ENCODE measurements at places on chromosomes 16 and 17.

DNA sequence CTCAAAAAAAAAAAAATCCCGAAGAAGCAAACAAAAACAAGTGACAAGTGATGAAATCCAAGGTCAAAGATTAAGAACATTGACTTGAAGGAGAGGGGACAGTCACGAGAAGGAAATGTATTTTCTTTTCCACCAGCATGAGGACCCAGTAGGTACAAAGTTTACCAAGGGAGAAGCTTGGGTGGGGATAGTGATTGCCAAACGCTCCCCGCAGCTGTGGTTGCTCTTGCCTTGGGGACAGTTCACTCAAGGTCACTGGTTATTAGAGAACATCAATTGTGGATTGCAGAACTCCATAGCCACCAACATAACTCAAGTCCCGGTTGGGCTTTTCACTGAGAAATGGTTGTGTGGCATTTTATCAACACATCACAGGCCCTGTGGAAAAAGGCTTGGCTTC, 27.0 kb downstream of the RSL1D1 start:
- no peak overlapping the region for H3K4me3 ChIP-seq
- no peak overlapping the region for H3K27ac ChIP-seq
- H3K4me1 ChIP-seq: peaks cover 3% of the 10 kb centered on the region
- no peaks in the 10 kb centered on the region for H3K36me3 ChIP-seq
- H3K27me3 ChIP-seq: no peaks in the 10 kb centered on the region

GRCh38 chr17:273981-274832, 78.4 kb downstream of the RPH3AL start:
- H3K4me1 ChIP-seq: no peaks in the 10 kb centered on the region
- no peak overlapping the region for H3K4me3 ChIP-seq
- no peaks in the 10 kb centered on the region for H3K27me3 ChIP-seq
- no peak overlapping the region for H3K27ac ChIP-seq
- H3K36me3 ChIP-seq: peaks cover 4% of the 10 kb centered on the region
- no peak for DNase-seq

GRCh38 chr17:31525801-31526549, 134.5 kb downstream of the RAB11FIP4 start:
- peaks cover 21% of the 10 kb centered on the region for H3K4me1 ChIP-seq
- DNase-seq: no peak
- no peaks in the 10 kb centered on the region for H3K27me3 ChIP-seq
- no peak overlapping the region for H3K27ac ChIP-seq
- no peak overlapping the region for H3K4me3 ChIP-seq

GRCh38 chr16:17829811-17830210, 359.1 kb upstream of the XYLT1 start:
- no peak overlapping the region for H3K4me3 ChIP-seq
- H3K36me3 ChIP-seq: no peaks in the 10 kb centered on the region
- H3K27me3 ChIP-seq: no peaks in the 10 kb centered on the region
- no peak for DNase-seq
- H3K27ac ChIP-seq: no peak overlapping the region
- no peaks in the 10 kb centered on the region for H3K4me1 ChIP-seq

- no peak overlapping the region for H3K27ac ChIP-seq
- peaks cover 20% of the 10 kb centered on the region for H3K4me1 ChIP-seq
- no peaks in the 10 kb centered on the region for H3K36me3 ChIP-seq
- no peak for DNase-seq
- H3K27me3 ChIP-seq: peaks cover 12% of the 10 kb centered on the region
- H3K4me3 ChIP-seq: no peak overlapping the region
Measured at GRCh38 chr17:39608142-39608981, 642 bp upstream of the NEUROD2 start.

DNA sequence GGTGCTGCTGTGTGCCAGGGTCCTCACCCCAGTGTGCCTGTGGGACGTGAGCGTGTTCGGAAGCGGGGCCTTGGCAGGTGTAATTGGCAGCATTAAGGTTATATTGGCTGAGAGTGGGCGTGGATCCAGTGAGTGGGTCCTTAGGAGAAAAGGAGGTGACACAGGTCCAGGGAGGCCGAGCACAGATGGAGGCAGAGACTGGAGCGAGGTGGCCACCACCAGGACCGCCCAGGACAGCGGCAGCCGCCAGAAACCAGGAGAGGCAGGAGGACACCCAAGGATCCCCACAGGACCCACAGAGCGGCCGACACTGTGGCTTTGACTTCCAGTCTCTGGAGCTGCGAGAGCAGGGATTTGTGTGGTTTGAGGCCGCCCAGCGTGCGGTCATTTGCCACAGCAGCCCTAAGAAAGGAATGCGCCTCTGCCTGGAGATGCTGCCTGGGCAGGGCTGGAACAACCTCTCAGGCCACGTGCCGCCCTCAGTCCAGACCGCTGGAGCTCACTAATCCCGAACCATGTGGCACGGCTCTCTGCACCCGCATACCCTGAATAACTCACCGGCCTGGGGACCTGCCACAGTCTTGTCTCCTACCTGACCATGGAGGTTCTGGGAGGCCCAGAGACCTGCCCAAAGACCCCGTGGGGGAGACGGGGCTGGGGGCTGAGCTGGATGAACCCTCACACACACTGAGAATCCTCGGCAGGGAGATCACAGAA, 45.4 kb downstream of the SOX8 start:
- DNase-seq: no peak
- H3K4me3 ChIP-seq: no peak overlapping the region
- H3K27ac ChIP-seq: no peak overlapping the region
- no peaks in the 10 kb centered on the region for H3K4me1 ChIP-seq

DNA sequence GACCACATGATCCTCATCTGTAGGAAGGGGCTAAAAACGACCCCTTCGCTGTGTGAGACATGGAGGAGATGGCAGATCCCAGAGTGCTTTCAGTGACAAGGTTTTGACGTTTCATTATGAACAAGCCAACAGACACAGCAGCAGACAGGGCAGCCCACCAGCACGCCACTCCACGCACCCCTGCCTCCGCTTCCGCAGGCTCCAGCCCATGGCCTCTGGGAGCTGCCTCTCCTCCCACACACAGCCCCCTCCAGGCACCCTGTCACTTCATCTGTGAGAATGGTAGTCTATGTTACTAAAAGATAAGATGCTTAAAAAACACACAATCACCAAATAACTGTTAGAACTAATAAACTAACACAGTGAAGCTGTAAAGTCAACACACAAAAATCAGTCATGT, 12.3 kb upstream of the ADCY7 start:
- no peaks in the 10 kb centered on the region for H3K36me3 ChIP-seq
- H3K27me3 ChIP-seq: no peaks in the 10 kb centered on the region
- DNase-seq: no peak
- H3K4me3 ChIP-seq: no peak overlapping the region

All from liver (tissue), 10 donors.